ENCODE measurements at places on chromosomes 16 and 17.

GRCh38 chr17:50364715-50365114 is 8.3 kb downstream of the MRPL27 start:
- DNase-seq: no peak

DNA sequence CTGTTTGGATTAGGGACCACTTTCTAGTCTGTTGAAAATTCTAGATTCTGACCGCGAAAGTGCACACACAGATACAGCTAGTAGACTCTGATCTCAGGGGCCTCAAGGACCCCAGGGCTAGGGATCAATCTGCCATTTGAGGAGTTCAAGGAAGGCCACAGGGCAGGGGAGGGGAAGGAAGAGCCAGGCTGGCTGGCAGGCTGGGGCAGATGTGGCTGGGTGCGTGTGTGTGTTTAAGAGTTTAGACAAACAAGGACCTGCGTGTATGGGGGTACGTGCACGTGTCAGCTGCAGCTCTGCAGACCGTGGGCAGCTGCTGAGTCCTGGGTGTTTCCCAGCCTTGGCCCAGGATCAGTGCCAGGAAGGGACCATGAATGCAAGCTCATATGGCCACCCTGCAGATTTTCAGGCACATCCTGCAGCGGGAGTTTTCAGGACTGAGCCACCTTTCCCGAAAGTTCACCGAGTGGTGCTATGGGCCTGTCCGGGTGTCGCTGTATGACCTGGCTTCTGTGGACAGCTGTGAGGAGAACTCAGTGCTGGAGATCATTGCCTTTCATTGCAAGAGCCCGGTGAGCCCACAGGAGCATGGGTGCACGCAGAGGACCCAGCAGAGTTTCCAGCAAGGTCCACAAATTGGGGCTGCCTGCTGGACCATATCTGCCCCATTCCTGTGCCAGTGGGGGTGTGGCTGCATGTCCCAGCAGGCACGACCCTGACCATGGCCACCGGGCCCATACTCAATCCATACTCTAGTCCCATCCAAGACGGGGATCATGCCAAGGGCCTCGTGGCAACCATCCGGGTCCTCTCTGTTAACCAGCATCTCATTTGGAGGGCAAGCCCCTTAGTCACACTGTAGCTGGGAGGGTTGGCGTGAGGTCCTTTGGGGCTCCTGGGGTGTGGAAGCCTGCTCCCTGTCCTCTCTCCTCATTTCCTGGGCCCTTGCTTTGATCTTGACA is 10.6 kb downstream of the TRPV2 start:
- no peak for DNase-seq

DNA sequence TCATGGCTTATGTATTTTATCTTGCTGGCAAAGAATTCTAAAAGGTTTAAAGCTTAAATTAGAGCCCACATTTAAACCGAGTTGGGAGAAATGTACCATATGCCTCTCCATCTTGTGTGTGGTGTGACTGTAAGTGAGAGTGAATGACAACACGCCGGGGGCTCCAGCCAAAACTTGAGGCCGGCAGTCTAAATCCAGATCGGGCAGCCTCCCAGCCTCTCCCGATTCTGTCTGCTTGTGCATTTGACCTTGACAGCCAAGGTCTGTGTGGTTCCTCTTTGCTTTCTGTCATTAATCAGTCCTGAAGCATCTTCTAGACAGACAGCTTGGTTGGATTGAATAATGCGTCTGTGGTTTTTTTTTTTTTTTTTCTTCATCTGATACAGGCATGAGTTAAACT is 1093.2 kb upstream of the EEF2KMT start:
- DNase-seq: no peak

- DNase-seq: no peak
Observed at GRCh38 chr16:75746359-75746758, 20.1 kb upstream of the CPHXL start.

GRCh38 chr17:80663781-80664206 is 119.2 kb downstream of the RPTOR start:
- DNase-seq: no peak

DNA sequence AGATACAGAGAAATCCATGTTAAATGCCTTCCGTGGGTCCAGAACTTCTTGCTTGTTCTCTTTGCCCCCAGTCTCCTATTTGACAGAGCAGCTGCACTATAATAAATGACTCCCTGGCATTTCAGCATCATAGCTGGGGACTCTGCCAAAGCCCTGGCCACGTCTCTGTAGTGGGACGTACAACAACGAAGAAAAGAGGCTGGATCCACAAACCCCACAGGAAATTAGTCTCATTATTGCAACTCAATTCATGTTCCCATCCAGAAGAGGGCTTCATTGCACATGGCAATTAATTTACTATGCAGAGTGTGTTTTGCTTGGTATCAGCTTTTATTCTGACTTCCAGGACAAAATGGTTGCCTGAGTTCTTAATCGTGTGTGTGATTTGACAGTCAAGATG is 121.3 kb downstream of the CDH13 start:
- DNase-seq: peak; percentile 40

GRCh38 chr17:54900457-54901229 is at the start of gene TOM1L1:
TOM1L1 (plus strand) TSS chr17:54900852; CDS start chr17:54900866, 14 bp downstream.
- DNase-seq: peak; percentile 12

DNA sequence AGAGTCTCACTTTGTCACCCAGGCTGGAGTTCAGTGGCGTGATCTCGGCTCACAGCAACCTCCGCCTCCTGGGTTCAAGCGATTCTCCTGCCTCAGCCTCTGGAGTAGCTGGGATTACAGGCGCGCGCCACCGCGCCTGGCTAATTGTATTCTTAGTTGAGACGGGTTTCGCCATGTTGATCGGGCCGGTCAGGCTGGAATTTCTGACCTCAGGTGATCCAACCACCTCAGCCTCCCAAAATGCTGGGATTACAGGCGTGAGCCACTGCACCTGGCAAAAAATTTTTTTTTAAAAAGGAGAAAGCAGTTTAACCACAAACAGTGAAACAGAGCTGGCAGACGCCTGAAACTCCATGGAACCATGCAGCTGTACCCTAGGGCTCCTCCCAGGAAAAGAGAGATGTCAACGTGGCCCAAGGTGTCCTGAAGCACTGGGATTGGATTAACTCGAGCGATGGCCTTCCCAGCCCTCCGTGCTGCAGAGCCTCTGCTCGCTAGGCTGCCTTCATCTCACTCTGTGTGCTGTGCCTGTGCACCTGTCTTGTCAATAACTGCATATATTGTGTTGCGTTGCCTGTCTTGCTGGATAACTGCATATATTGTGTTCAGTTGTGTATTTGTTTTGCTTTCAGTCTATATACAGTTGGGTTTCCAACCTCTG is 29.6 kb upstream of the FOXK2 start:
- DNase-seq: no peak

DNA sequence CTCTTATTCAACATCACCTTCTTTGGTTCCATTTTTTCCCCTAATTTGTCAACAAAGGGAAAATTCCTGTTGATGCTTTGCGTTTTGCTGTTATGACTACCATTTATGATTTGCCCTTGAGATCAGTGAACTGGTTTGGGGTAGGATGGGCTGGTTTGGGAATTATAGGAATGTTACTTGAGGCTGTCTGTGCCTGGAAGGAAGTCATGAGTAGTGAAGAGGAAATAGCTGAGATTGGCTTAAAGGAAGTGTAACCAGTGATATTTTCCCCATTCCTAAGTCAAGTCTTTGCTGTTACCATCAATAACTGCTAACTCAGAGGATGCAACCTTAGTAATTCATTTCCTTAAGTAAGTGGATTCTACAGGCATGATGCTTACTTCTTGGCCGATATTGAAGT is 179.2 kb downstream of the MAP2K6 start:
- DNase-seq: no peak
